Stimulated activated CD4-positive, alpha-beta T cell treated with anti-CD3 and anti-CD28 coated beads, Interleukin-4, amount 100 ng/mL, for 4 hours (primary cell): ENCODE measurements at places on chromosomes 1 and 21.

DNA sequence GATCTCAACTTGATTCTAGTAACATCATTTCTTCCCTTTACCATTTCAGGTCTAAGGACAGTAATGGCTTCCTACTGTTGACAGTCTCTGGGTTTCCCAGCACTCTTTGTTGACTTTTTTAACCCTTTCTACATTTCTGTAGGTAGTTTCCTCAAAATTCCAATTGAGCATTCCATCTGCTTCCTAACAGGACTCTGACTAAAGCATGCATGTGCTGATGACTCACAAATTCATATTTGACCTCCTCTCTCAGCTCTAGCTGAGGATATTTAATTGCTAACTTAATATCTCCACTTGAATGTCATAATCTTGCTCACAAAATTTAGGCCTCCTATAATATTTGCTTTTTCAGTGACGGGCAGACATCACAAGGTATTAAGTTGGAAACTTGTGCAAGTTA, 93.3 kb upstream of the ZNHIT6 start:
- no peak for DNase-seq

GRCh38 chr1:157781048-157781447, 4.1 kb upstream of the FCRL2 start:
- no peak for DNase-seq

GRCh38 chr21:41656946-41657525, 109.8 kb downstream of the RIPK4 start:
- DNase-seq, result no peak

DNA sequence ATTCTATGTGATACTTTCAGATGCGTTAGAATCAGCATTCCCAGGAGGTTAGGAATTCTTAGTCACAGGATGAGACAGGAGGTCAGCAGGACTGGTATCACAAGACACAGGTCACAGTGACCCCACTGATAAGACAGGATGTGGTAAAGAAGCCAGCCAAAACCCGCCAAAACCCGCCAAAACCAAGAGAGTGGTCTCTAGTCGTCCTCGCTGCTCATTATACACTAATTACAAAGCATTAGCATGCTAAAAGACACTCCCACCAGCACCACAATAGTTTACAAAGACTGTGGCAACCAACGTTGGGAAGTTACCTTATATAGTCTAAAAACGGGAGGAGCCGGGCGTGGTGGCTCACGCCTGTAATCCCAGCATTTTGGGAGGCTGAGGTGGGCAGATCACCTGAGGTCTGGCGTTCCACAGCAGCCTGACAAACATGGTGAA, 13.9 kb upstream of the ACTA1 start:
- no peak for DNase-seq

- peak; percentile 21 for DNase-seq
These were observed 27.6 kb downstream of the C2CD2 start for GRCh38 chr21:41926117-41926806.

- DNase-seq, result no peak
These were observed 12.8 kb downstream of the RGL1 start for GRCh38 chr1:183817576-183818288.

- DNase-seq, result no peak
These were observed 1.6 kb downstream of the PADI2 start for GRCh38 chr1:17117451-17118265.

DNA sequence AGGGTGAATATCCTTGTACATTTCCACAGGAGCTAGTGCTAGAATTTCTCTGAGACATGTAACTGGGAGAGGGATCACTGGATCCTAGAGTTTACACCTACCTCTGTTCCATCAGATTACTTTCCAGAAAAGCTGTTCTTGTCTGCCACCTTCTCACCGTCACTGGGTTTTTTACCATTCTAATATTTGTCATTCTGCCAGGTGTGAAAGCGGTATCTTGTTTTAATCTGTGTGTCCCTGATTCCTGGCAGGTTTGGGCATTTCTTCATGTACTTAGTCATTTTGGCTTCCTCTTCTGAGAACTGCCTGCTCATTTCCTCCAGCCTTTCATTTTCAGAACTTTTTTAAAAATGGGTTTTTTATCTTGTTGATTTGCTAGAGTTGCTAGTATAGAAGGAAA, 5.1 kb downstream of the PMF1 start:
- peak; percentile 57 for DNase-seq

- no peak for DNase-seq
These were observed 33.5 kb upstream of the UTS2 start for GRCh38 chr1:7886405-7886745.

GRCh38 chr1:107935396-107936064, 29.4 kb downstream of the VAV3 start:
- no peak for DNase-seq

DNA sequence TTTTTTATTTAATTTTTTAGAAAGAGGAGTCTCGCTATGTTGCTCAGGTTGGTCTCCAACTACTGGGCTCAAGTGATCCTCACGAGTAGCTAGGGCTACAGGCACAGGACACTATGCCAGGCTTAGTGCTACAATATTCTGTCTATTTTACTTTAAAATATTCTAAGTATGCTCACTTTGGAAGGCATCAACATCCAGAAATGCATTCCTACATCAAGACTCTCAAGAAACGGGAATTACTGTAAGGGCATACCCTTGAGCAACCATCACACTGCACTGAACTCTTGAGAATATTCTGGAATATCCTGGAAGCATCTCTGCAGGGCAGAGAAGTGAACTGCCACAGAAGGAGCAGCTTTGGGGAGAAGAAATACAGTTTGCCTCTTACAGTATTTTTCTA, 565 bp upstream of the DMRTB1 start:
- no peak for DNase-seq

GRCh38 chr1:112937495-112937894, 18.5 kb downstream of the SLC16A1 start:
- no peak for DNase-seq

- DNase-seq, result no peak
These were observed 554.8 kb downstream of the NUF2 start for GRCh38 chr1:163876546-163876945.

- no peak for DNase-seq
These were observed at the start of gene HSD11B1 for GRCh38 chr1:209704584-209704983. Gene HSD11B1 (plus strand): TSS chr1:209704846. CDS start chr1:209704943, 97 bp downstream.

DNA sequence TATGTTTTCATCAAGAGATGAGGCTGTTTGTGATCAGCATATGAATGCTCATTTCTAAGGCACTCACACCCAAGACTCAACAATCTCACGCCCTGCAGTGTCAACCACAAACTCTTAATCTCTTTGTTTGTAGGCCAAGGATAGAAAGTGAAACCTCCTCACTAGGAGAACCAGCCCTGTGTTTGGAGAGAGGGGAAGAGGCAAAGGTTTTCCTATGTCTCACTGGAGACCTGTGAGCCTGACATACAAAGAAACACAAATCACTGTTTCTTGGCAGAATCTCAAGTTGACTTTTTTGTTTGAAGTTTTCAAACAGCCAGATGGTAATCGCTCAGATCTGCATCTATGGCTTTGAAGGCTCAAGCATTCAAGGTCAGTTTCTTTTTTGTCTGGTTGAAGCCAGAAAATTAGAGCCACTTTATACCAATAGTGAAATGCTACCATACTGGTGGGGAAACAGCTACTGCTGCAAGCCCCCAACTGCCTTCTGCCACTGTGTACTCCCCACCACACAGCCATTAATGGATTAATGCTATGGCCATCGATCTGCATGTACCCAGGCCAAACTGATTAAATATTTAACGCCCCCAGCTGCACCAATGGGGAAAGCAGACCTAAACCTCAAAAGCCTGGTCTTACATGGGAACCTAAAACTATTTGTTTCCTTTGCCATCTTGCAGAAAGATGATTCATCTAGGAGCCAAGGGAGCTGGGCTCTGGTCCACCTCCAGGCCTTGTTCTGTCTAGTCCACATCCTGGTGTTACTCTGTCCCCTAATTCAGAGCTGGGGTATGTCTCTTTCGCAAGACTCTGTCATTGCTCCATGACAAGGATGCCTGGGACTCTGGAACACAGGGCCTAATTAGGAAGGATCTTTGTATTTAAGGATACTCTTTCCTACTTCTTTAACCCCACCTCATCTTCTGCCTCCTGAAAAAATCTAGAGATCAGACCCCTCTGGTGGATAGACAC, 16.3 kb downstream of the PDZK1 start:
- no peak for DNase-seq

DNA sequence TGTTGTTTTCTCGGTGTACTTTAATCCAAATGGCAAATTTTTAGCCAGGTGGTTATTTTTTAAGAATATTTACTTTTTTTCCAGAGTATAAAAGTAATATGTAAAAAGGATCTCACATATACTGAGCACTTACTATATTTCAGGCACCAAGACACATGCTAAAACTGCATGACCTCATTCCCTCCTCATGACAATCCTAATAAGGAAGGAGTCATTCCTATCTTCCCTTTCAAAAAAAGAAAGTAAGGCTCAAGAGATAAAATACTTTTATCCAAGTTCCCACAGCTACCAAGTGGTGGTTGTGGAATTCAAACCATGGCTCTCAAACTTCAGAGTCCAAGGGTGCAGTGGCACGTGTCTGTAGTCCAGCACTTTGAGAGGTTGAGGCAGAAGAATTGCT, 19.4 kb downstream of the ATP2B4 start:
- DNase-seq, result no peak

GRCh38 chr1:67184838-67185421, 18.7 kb downstream of the IL23R start:
- no peak for DNase-seq

DNA sequence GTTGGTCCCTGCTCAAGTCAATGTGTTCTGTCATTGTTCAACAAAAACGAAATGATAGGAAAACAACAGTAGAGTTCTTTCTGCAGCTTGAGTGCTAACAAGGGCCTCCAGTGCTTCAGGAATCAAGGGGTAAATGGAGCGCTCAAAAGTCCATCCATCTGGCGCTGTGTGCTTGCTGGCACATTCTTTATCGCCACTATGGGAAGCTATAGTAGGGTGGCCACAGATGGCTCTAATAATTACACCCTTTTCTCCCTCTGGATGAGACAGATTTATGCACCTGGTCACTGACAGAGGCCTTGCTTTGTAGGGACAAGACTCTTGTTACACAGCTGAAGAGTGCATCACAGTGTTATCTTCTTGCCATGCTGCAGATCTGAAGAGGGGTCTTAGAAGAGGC, 136.0 kb downstream of the GDAP2 start:
- DNase-seq, result no peak

GRCh38 chr1:210373878-210374599, 45.3 kb downstream of the HHAT start:
- peak; percentile 54 for DNase-seq

- no peak for DNase-seq
These were observed 36.5 kb downstream of the C1orf198 start for GRCh38 chr1:230831771-230832170.

GRCh38 chr1:230240446-230241086, 173.5 kb downstream of the GALNT2 start:
- DNase-seq, result no peak

DNA sequence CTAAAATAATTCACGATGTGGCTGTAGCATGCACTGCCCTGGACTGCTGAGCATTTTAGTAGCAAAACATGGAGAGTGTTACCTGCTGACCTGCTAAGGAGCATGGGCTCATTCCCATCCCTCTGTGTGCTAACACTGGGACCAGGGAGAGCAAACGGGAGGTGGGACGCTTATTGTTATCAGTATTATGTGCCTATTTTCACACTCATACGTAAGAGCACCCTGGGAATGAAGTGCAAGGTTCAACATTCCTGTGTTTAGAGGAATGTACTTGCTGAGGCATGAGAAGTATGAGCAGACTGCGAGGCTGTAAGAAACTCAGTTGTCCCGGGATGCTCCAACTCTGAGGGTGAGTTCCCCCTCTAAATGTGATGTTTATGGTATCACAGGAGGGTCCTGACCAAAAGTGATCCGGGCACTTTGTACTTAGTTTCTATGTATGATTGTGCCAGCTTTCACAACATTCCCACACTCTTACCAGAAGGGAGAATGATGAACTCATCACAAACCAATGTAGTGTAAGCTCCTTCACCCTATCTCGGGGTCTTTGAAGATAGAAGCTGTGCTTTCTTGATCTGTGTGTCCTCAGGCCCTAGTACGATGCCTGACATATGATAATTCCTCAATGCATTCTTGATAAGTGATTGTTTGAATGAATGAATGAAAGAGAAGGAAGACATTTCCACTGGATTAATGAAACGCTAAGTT, 164.8 kb downstream of the KCNJ6 start:
- no peak for DNase-seq

DNA sequence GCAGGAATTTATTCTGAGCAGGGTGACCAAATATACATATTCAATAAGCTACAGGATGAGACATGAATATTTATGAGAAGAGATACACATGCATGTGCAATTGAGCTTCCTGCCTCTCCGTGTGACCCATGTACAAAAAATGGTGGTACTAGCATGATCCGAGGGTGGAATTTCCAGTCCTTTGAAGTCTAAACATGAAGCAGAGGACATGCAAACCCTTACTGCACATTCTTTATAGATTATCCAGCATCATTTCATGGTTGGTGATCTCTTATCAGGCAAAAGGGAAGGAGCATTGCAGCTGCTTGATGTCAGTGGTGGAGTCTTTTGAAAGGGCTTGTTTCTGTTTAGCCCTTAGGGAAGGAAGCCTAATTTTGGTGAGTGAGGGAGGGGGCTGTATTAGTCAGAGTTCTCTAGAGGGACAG, 448.6 kb downstream of the SETD4 start:
- no peak for DNase-seq

DNA sequence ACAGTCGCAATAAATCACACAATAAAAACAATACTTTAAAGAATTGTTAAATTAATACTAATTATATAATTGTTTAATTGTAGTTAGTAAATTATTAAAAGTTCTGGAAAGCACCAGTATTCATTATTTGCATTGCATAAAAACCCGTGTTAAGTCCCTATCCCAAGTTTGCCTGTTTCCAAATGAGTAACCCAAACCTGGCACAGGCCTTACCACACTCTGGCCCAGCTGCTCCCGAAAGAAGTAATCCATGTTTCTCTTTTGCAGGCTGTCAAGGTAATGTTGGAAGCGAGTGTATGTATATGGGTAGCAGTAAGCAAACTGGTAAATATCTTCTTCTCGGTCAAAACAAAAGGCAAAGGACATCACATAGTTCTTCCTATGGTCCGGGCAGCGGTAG, 268.7 kb upstream of the BEND5 start:
- DNase-seq, result no peak

GRCh38 chr1:82724246-82724645, 923.5 kb downstream of the ADGRL2 start:
- DNase-seq, result no peak

DNA sequence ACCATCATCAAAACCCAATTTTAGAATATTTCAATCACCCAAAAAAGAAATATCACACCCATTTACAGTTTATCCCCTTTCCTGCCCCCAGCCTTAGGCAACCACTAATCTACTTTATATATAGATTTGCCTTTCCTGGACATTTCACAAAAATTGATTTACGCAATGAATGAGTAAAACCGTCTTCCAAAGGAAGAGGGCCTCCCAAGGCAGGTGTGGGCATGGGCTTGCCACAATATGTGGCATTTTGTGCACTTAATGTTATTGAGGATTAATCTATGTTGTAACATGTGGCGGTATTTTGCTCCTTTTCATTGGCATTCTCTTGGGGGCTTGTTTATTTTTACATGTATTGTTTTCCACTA, 11.8 kb upstream of the BMP8B start:
- no peak for DNase-seq
